Kidney (tissue), 22 donors: ENCODE measurements at places on chromosomes 16 and 17. TPM values are rescaled to one million over a fixed set of nuclear protein-coding genes. Genes with fewer than 3 reads are reported as not detected.

- H3K4me3 ChIP-seq, result no peak overlapping the region
- no peak for DNase-seq
- H3K27ac ChIP-seq, result no peak overlapping the region
- H3K4me1 ChIP-seq, result no peaks in the 10 kb centered on the region
These were observed 8.9 kb downstream of the ADAD2 start for GRCh38 chr16:84199861-84200260.

GRCh38 chr16:4529085-4530060, 9.2 kb downstream of the CDIP1 start:
- H3K27ac ChIP-seq, result peak overlapping the region; percentile 45
- no peak overlapping the region for H3K4me3 ChIP-seq
- peak; percentile 19 for DNase-seq

DNA sequence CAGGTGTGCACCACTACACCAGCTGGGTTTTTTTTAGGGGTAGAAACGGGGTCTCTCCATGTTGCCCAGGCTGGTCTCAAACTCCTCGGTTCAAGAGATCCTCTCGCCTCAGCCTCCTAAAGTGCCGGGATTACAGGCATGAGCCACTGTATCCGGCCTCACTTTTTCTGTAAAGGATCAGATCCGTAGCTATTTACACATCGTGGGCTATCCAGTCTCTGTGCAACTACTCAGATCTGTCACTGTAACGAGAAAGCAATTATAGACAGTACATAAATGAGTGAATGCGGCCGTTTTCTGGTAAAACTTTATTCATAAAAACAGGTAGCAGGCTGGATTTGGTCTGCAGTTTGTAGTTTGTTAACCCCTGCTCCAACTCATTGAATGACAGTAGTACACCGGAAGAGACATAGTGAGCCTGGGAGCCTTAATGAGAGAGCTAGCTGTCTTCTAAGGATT, 44.5 kb downstream of the VMP1 start:
- H3K4me3 ChIP-seq, result no peak overlapping the region
- no peak for DNase-seq
- H3K27me3 ChIP-seq, result no peaks in the 10 kb centered on the region
- H3K4me1 ChIP-seq, result no peaks in the 10 kb centered on the region

- H3K36me3 ChIP-seq, result no peaks in the 10 kb centered on the region
- DNase-seq, result no peak
- H3K27ac ChIP-seq, result no peak overlapping the region
These were observed 7.7 kb downstream of the HS3ST3B1 start for GRCh38 chr17:14308636-14308964.

- peaks cover 4% of the 10 kb centered on the region for H3K4me1 ChIP-seq
- peak; percentile 93 for DNase-seq
- H3K36me3 ChIP-seq, result no peaks in the 10 kb centered on the region
- H3K27ac ChIP-seq, result peak within 1 kb of the TSS; percentile 82
- peak within 1 kb of the TSS; percentile 78 for H3K4me3 ChIP-seq
- H3K27me3 ChIP-seq, result no peaks in the 10 kb centered on the region
These were observed at the start of gene ANTKMT for GRCh38 chr16:720990-721764. ANTKMT (plus strand) TSS chr16:721146; CDS start chr16:721275, 129 bp downstream.

DNA sequence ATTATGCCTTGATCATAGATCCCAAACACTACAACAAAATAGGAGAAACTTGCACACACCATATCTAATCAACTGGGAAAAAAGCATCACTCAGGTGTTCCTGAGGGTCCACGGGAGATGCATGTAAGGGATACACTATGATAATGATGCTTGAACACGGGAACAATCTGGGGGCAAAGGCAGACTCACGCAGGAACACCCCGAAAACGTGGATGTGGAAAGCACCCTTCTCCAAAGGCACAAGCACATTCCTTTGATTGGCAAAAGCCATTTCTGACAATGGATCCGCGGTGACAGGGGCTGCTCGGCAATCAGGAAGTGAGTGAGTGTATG, 1.3 kb downstream of the ZNF652 start:
- no peak overlapping the region for H3K27ac ChIP-seq
- no peaks in the 10 kb centered on the region for H3K27me3 ChIP-seq
- no peak for DNase-seq
- peaks cover 20% of the 10 kb centered on the region for H3K4me1 ChIP-seq

DNA sequence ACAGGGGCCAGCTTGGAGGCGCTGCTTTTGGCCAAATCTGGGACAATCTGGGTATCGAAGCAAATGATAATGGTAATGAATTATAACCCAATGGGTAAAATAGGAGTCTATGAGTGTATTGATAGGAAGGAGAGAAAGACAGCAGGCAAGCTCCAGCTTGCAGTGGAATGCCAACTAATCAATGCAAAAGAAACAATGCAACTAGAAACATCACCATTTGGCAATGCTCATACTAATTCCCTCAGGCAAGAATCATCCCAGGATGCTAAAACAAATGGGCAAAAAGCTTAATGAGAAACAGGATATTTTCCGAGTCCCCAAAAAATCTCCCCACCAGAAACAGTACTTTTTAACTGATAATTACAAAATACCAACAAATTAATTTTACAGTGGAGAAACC, 64.7 kb downstream of the ADCY9 start:
- H3K27me3 ChIP-seq, result no peaks in the 10 kb centered on the region
- H3K4me1 ChIP-seq, result no peaks in the 10 kb centered on the region
- H3K36me3 ChIP-seq, result no peaks in the 10 kb centered on the region
- H3K27ac ChIP-seq, result no peak overlapping the region
- DNase-seq, result no peak
- H3K4me3 ChIP-seq, result no peak overlapping the region

Gene AATF
- total RNA-seq, result 36.8 TPM
